NCI-H460 (cell line): ENCODE measurements at places on chromosomes 16 and 17. TPM values are rescaled to one million over a fixed set of nuclear protein-coding genes. Genes with fewer than 3 reads are reported as not detected.

Gene MPO
- not detected in 2 replicates for total RNA-seq

- no peak for DNase-seq
These were observed 8.2 kb downstream of the FMNL1 start for GRCh38 chr17:45229681-45230409.

DNA sequence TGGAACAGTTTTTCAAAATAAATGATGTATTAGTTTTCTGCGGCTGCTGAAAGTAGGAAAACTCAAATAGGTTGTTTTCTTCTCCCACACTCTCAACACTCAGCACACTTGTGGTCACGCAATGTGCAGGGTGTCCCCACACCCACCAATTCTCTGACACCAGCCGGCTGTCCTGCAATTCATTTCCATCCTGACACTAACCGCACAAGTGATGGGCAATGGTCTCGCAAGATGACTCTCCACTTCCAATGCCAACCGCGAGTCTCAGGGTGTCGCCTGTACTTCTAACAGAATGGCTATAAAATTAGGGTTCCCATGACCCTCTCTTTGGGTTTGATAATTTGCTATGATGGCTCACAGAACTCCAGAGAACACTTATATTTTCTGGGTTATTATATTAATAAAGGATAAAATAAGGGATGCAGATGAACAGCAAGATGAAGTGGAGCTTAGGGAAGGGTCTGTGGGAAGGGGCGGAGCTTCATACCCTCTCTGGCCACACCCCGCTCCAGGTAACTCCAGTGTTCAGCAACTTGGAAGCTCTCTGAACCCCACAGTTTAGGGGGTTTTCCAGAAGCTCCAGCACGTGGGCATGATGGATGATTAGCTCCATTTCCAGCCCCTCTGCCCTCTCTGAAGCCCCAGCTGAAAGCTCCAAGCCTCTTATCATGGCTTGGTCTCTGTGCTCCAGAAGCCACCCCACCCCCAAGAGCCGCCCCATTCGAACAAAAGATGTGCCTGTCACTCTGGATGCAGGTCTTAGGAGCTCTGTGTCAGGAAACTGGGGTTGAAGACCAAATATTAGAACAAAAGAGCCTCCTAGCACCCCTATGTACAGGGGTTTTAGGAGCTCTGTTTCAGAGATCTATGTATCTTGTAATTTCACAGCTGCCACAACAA, 19.8 kb downstream of the TAF1C start:
- no peak for DNase-seq

GRCh38 chr16:12361016-12361415, 384.5 kb downstream of the SNX29 start:
- DNase-seq = no peak

DNA sequence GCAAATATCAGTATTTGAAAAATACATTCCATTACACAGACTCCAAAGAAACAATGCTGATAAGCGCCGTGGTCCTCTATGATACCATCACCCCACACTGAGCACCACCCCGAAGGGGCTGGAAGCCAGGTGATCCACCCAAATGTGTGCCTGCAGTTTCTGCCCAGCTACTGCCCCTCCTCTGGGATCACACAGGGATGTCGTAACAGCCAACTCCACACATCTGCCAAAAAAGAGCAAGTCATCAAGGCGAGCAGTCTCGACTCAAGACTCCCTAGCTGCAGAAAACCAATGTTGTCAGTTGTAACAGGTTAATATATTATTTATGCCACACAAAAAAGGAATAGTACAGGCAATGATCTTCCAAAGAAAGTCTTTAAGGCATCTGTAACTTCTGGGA, 21.0 kb downstream of the CYB5D2 start:
- no peak for DNase-seq

- DNase-seq = no peak
These were observed 53.7 kb upstream of the RCVRN start for GRCh38 chr17:9958586-9959281.

DNA sequence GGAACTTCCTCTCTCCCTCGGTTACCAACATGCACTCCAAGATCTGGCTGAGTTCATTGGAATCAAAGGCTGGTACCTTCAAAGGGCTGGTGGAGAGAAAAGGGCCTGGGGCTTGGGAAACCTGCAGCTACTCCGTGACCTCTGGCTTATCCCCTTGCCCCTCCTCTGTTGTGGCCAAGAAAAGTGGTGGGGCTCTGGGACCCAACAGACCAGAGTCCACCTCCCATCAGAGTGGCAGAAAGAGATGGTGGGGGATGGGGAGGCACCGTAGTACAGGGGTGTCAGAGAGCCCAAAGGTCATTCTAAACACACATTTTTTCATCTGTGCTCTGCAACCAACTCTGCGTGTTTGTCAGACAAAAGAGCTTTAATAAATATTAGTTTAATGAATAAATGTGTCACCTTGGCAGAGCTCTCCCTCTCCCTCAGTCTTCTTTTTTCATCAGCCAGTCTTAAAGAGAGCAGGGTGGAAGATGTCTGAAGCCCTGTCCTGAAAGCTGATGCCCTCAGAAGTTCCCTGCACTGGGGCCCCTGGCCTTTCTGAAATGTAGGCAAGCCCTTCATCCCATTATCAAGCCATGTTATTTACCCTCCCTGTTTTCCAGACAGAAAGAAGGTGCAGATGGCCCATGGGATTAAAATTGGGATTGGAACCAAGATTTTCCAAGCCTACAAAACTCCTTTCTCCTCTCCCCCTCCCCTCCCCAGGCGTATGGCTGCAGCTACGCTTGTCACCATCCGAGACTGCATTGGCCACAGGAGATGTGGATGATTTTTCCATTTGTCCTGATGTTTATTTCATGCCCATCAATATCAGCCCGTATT, 227.3 kb downstream of the CCDC182 start:
- no peak for DNase-seq

GRCh38 chr16:67517155-67517445, 11.5 kb upstream of the RIPOR1 start:
- no peak for DNase-seq
